IPS DF 6.9 (cell line): ENCODE measurements at places on chromosomes 4 and X.

- H3K4me3 ChIP-seq = no peak overlapping the region
- H3K36me3 ChIP-seq = no peaks in the 10 kb centered on the region
- peak; percentile 4 for DNase-seq
- H3K27me3 ChIP-seq = no peaks in the 10 kb centered on the region
These were observed 263.8 kb upstream of the RPS6KA3 start for GRCh38 chrX:20530406-20530921.

- no peaks in the 10 kb centered on the region for H3K4me1 ChIP-seq
- no peak for DNase-seq
- no peaks in the 10 kb centered on the region for H3K36me3 ChIP-seq
- no peak overlapping the region for H3K27ac ChIP-seq
These were observed 447.0 kb upstream of the GALNT7 start for GRCh38 chr4:172721659-172722058.

DNA sequence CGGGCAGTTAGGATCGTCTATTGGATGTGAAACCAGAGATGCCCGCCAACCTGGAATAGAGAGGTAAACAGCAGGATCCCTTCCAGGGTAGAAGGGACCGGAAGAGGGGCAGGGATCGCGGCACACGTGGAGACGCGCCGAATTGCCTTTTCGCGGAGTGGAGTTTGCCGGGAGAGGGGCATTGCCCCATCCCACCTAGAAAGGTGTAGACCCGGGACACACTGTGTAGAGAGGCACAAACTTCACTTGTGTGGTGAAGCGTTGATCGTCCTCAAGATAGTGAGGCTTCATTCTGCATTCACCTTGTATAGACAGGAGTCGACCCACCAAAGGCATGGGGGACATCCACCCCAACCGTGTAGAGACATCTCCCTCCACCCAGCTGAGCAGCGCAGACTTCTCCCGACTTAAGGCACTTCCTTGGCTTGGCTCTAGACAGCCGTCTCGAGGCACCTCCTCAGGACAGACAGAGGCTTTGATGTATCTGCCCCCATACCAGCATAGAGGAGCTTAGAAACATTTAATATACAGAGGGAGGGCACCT, 410 bp downstream of the GNL3L start:
- H3K27ac ChIP-seq = no peak overlapping the region
- H3K4me3 ChIP-seq = peak overlapping the region; percentile 86
- H3K36me3 ChIP-seq = no peaks in the 10 kb centered on the region; the same call in 1 of the 2 replicates
- no peaks in the 10 kb centered on the region for H3K27me3 ChIP-seq
- DNase-seq = no peak
- H3K4me1 ChIP-seq = no peaks in the 10 kb centered on the region

DNA sequence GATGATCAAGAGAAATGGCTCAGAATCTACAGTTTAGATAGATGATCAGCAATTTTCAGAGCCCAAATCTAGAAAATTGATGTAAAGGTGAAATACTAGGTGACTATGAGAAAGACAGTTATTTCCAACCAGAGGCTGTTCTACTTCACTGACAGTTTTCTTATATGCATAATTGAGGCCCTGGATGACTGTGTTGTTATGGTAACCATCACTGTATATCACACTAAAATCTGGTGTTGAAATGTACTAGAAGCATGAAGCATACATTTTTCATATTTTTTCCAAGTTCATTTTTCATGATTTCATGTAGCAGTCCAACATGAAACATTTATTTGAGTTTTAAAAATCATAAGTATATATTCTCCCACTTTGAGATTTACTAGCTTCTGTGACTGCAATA, 87.4 kb downstream of the ATXN3L start:
- no peak for DNase-seq
- H3K4me3 ChIP-seq = no peak overlapping the region
- H3K27me3 ChIP-seq = no peaks in the 10 kb centered on the region
- H3K4me1 ChIP-seq = no peaks in the 10 kb centered on the region
- H3K27ac ChIP-seq = no peak overlapping the region

GRCh38 chr4:170698334-170698733, 608.6 kb upstream of the AADAT start:
- no peaks in the 10 kb centered on the region for H3K4me1 ChIP-seq
- no peaks in the 10 kb centered on the region for H3K27me3 ChIP-seq
- no peaks in the 10 kb centered on the region for H3K36me3 ChIP-seq
- no peak overlapping the region for H3K4me3 ChIP-seq
- H3K27ac ChIP-seq = no peak overlapping the region
